Right atrium auricular region (tissue), 2 donors: ENCODE measurements at places on chromosomes 1 and 21.

DNA sequence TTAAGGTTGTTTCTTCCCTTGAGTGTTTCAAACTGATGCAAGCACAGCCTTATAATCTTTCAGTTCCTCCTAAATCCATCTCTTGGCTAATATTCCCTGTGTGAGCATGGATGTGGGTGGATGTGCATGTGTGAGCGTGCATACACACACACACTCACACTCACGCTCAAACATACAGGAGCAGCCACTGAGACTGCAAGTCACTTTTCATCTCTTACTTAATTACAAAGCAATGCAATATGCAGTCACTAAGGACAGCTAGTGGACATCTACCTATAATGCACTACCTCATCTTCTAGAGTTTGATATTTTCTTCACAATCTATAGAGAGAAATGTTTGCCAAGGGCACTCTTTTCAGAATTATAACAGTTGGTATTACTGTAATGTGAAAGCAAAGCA, 1.4 kb downstream of the ESRRG start:
- no peak for DNase-seq

- no peak for DNase-seq
Observed at GRCh38 chr1:241079459-241079858, 277.5 kb downstream of the RGS7 start.

DNA sequence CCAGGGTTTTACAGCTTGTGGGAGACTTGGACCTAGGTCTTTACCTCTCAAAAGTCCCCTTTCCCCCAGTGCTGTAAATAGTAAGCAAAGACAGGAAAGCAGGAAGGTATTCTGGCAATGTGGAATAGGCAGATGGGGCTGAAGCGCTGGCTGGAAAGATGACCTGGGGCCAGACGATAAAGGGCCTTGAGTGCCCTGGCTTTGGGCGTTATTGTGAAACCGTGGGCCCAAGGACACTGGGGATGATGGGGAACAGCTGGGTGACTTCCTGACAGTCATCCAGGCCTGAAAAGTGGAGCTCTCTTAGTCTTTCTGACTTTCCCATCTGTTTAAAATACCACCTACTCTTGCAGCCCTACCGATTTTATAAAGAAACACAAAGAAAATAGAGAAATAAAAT, 16.3 kb downstream of the URB2 start:
- no peak for DNase-seq

DNA sequence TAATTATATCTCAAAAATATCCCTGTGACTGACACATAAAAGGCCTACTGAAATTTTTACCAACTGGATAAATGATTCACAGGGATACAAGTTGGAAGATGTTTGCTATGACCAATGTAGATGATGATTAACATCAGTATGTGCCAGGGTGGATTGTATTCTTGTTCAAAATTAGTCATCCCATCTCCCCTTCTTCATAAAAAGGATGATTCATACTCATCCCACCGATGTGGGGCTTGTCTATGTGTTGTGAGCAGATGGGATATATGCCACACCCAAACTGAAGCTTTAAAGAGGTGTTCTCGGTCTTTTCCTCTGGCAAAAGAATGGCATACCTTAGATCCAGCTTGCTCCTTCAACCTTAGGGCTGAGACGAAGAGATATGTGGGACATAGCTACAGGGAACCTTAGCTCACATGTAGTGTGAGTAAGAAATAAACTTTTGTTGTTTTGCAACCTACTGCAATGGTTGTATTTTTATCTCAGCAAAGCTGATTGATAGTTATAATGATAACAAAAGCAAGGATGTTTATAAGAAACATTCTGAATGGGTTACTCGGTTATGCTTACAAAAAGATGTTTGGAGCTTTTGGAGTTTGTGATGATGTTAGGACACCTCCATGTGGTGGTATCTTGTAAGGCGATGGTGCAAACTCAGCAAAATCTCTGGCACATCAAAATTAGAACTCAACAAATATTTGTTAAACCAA, 29.4 kb downstream of the SPATA17 start:
- DNase-seq: no peak
